ENCODE measurements at places on chromosomes 7 and 10.

GRCh38 chr10:48818861-48819520 is 120.6 kb downstream of the LRRC18 start:
- no peak for DNase-seq

DNA sequence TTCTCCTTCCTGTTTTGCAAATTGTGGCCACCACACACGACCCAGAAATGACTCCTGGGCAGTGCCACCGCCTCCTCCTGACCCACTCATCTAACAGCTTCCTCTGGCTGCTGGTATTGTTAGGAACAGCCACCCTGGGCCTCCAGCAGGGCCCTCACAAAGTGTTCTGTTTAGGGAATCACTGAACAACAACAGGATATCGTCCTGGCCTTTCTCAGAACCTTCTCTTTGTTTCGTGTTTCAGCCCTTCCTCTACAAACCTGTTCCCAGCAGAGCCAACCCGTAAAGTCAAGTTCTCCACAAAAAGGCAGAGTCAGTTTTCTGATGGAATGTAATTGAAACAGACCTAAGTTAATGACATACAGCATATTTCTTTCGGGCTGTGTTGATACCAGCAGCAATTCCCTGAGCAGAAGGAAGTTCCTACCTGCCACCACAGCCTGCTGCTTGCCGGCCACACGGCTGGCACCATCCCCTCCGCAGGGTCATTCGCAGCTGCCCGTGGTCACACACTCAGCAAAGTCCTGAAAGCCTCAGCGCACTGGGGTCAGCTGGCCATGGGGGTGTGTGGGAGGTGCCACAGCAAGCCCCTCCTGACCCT is 91.7 kb upstream of the PITRM1 start:
- peak; percentile 29 for DNase-seq

- DNase-seq = peak; percentile 80
Observed at GRCh38 chr10:33336582-33337325, 2.3 kb upstream of the NRP1 start.

- DNase-seq = no peak
Observed at GRCh38 chr7:146000882-146001281, 115.7 kb upstream of the CNTNAP2 start.

DNA sequence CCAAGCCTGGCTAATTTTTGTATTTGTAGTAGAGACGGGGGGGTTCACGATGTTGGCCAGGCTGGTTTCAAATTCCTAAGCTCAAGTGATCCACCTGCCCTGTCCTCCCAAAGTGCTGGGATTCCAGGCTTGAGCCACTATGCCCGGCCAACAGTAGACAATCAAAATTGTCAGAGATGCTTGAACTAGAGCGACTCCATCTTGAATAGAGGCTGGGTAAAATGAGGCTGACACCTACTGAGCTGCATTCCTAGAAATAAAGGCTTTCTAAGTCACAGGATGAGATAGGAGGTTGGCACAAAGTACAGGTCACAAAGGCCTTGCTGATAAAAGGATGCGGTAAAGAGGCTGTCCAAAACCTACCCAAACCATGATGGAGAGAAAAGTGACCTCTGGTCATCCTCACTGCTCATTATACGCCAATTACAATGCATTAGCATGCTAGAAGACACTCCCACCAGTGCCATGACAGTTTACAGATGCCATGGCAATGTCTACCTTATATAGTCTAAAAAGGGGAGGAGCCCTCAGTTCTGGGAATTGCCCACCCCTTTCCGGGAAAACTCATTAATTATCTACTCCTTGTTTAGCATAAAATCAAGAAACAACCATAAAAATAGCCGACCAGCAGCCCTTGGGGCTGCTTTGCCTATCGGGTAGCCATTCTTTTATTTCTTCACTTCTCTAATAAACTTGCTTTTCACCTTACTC is 134.5 kb downstream of the BAMBI start:
- no peak for DNase-seq
